ENCODE measurements at places on chromosomes 5 and 9.

- no peak overlapping the region for H3K27ac ChIP-seq
- no peak overlapping the region for H3K4me3 ChIP-seq
- H3K4me1 ChIP-seq, result peaks cover 9% of the 10 kb centered on the region
These were observed 151.0 kb downstream of the GPBP1 start for GRCh38 chr5:57324861-57325260.

GRCh38 chr5:133778636-133779035 lies 166.3 kb upstream of the FSTL4 start:
- H3K4me3 ChIP-seq, result no peak overlapping the region
- no peak for DNase-seq
- no peaks in the 10 kb centered on the region for H3K27me3 ChIP-seq
- no peaks in the 10 kb centered on the region for H3K36me3 ChIP-seq

DNA sequence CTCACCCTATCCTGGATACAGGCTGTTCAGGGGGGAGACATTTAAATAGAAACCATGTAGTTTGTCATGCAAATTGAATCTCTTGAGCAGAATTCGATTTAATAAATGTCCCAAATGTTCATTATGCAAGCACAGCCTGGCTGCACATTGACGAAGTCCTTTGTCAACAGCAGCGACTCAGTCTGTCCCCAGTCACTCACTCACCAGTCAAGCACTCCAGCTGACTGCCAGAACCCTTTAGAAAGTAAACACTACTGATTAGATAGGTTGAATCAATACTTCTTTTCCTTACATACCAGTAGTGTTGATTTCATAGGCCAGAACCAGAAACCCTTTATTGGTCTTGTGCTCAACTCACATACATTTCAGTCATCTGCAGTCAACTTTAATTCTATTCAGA lies 27.5 kb downstream of the CDH6 start:
- H3K4me1 ChIP-seq, result no peaks in the 10 kb centered on the region
- DNase-seq, result no peak
- peaks cover 4% of the 10 kb centered on the region for H3K27me3 ChIP-seq
- H3K36me3 ChIP-seq, result no peaks in the 10 kb centered on the region
- no peak overlapping the region for H3K4me3 ChIP-seq
- H3K27ac ChIP-seq, result no peak overlapping the region

GRCh38 chr5:75020016-75020656 lies 32.2 kb downstream of the GCNT4 start:
- no peaks in the 10 kb centered on the region for H3K36me3 ChIP-seq
- H3K27ac ChIP-seq, result no peak overlapping the region
- peaks cover 39% of the 10 kb centered on the region for H3K4me1 ChIP-seq
- no peaks in the 10 kb centered on the region for H3K27me3 ChIP-seq

- H3K27ac ChIP-seq, result no peak overlapping the region
- no peaks in the 10 kb centered on the region for H3K27me3 ChIP-seq
- H3K4me3 ChIP-seq, result no peak overlapping the region
- H3K36me3 ChIP-seq, result no peaks in the 10 kb centered on the region
These were observed 359.9 kb downstream of the IRX2 start for GRCh38 chr5:2391566-2391965.

GRCh38 chr5:22390888-22391287 lies 462.3 kb downstream of the CDH12 start:
- H3K4me3 ChIP-seq, result no peak overlapping the region
- H3K27me3 ChIP-seq, result no peaks in the 10 kb centered on the region
- no peak for DNase-seq

- no peak for DNase-seq
- peaks cover 3% of the 10 kb centered on the region for H3K27me3 ChIP-seq
- H3K4me3 ChIP-seq, result no peak overlapping the region
- H3K36me3 ChIP-seq, result no peaks in the 10 kb centered on the region
- H3K27ac ChIP-seq, result no peak overlapping the region
- no peaks in the 10 kb centered on the region for H3K4me1 ChIP-seq
These were observed 332.8 kb downstream of the NSG2 start for GRCh38 chr5:174378121-174378874.

DNA sequence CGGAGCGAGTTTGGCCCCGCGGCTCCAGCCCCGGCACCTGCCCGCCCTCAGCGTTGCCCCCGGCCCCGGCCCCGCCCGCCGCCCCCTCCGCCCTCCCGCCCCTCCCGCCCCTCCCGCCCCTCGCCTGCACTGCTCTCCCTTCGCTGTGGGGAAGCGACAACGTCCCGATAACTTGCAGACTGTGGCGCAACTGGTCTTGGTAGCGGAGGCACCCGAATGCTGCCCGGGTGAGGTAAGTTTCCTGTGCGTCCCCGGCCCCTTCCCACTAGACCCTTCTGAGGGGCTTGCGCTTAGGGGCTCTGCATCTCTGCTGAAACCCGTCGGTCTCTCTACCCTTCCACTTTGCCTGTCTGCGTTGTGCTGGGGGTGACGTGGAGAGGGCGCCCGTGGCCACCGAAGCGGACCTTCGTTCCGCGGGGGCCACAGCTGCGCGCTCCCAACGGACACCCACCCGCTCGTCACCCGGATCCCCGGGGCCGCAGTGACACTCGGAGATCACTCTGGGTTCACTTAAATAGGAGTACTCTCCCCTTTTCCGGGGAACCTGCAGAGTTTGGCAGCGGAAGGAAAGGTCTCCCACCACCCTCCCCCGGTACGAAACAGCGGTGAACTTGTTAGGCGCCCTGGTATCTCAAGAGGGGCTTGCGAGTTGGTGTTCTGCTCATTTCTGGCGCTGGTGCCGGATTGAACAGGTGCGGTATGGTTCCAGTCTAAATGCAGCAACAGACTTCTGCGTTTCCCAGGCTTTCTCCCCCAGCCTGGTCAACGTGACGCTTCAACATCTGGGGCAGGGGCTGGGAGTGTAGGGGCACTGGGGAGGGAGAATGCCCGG lies 707 bp downstream of the PIP5K1B start:
- no peak overlapping the region for H3K27ac ChIP-seq
- peak overlapping the region; percentile 71 for H3K4me3 ChIP-seq
- DNase-seq, result peak; percentile 6
- no peaks in the 10 kb centered on the region for H3K36me3 ChIP-seq
- peaks cover 8% of the 10 kb centered on the region for H3K4me1 ChIP-seq

DNA sequence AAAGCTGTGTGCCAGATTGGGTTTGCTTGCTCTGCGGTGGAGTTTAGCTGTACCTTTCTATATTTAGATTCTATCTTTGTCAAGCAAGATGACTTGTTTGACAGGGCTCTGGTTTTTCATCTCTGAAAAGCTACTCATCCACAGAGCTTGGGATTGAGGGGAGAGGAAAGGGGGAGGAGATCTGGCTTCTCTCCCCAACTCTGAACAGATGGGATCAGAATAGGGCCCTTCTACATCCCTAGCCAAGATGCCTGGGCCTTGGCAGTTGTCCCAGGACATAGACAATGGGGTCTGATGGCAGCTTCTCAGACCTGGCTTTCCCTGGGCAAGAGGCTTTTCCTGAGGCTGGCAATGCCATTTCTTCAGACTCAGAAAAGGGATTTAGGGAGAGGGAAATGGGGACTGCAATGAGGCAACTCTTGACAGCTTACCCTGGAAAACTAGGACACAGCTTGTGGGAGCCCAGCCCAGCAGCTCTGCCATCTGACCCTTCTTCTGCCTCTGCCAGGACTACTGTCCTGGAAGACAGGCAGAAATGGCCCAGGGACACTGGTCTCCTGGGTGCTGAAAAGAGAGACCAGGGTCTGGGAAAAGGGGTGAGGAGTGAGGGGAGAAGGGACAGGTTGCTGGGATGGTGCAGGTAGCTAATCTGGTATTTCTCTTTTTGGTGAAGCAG lies 50.2 kb upstream of the ASTN2 start:
- H3K36me3 ChIP-seq, result no peaks in the 10 kb centered on the region
- no peaks in the 10 kb centered on the region for H3K4me1 ChIP-seq
- no peak for DNase-seq
- no peak overlapping the region for H3K27ac ChIP-seq

GRCh38 chr9:128001779-128002298 lies 21.1 kb upstream of the EEIG1 start:
- H3K27me3 ChIP-seq, result no peaks in the 10 kb centered on the region
- DNase-seq, result no peak
- H3K36me3 ChIP-seq, result no peaks in the 10 kb centered on the region
- H3K27ac ChIP-seq, result no peak overlapping the region
